ENCODE measurements at places on chromosomes 13 and 19.
A peak's percentile ranks its signal among the peaks of the same experiment; 100 is the strongest.

DNA sequence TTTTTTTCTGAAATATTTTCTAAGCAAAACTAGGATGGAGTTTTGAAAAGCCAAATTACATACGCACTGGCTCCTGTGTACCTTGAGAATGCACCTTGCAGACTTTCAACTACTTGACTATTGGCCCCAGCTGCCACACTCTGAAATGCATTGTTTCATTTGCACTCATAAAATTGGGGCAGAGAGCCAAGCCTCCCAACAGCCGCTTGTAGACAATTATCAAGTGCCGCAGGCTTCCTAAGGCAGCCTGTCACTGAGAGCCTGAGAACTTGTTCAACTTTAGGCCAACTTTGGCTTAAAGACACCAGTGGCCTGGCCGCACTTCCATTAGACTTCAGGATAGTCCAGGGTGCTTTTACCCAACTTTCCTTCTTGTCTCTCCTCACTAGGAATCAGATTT is 115.7 kb upstream of the STARD13 start:
- DNase-seq = no peak

DNA sequence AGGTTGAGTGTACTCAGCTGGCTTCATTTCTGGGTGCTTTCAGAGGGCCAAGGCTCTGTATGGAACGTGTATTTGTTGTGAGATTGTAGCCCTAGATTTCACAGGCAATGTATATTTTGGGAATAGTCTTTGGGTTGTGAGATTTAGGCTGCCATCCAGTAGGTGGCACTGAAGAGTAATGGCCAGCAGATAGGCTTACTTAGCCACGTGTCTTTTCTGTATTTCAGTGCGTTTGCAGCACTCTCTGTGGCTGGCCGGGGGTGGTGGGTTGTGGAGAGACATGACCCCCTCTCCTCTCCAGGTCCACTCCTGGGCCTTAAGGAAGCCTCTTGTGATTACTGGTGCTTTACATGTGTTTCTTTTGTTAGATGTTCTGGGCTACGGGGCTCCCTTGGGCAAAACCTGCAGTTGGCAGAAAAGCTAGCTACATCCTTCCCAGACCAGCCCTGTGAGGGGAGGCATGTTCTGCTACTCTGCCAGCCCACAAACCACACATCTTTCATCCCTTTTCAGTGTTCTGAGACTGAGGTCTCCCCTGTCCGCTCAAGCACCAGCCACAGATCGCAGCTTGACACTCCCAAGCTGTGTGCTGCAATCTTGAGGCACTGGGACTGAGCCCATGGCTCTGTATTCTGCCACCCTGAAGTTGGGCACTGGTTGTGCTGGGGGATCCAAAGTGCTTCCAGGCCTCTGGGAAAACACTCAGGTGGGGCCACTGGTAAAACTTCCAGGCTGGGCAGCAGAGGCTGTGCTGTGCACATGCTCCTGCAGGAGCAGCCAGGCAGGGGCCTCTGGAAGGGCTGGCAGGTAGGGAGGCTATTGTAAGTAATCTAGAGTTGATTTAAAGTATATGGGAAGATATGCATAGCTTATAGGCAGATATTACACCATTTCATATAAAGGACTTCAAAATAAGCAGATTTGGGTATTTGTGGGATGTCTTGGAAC is 1096.8 kb upstream of the PCDH20 start:
- peak; percentile 1 for DNase-seq

- DNase-seq = no peak
Observed at GRCh38 chr19:49347835-49348234, 12.6 kb downstream of the CD37 start.

GRCh38 chr13:77360032-77360685 is 33.3 kb upstream of the MYCBP2 start:
- no peak for DNase-seq

GRCh38 chr19:14472202-14472938 is 2.8 kb downstream of the PTGER1 start:
- peak; percentile 97 for DNase-seq

DNA sequence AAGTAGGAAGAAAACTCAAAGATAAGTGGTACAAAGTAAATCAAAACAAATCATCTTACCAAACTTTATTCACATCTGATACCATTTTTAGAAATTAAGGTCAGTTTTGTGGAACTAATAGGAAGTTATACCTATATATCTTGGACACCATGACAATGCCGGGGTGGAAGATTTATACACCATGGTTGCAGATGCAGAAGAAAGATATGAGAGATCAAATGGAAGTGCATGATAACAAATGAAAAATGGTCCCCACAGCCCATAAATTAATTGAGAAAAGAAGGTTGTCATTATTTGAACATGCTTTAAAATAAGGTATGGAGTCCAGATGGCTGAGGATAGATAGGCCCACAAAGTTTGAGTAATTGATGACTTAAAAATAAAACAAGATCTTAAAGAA is 276.8 kb downstream of the TSHZ3 start:
- DNase-seq = no peak

DNA sequence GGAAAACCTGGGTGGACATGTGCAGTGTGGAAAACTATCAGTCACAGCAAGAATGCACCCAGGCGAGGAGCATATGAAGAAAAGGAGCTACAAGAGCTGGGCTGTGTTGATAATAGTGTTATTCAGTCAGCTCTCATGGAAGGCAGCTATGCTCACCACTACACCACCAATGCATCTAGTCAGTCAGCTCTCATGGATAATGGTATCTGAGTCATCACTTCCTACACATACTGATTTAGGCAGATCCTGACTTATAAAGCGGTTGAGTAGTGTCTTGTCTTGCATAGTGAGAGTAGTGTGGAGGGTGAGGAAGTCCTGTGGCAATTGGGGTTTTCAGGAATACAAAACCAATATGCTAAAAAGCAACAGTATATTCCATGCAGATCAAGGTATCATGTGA is 9.1 kb upstream of the ZNF160 start:
- DNase-seq = no peak

DNA sequence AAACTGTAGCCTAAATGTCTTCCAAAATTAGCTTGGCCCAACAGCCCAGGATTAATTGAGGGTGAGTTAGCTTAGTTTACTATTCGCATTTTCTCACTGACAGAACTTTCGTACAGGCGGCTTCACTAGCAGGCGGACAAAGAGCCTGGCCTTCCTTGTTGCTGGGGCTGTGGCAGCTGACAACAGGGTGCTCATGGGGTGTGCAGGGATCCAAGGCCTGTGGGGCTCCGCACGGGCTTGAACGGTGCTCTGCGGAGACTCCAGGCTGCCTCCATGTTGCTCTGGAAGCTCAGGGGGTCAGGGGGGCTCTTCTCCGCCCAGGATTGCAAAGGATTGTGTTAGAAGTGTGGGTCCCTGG is 36.3 kb upstream of the DPRX start:
- no peak for DNase-seq

DNA sequence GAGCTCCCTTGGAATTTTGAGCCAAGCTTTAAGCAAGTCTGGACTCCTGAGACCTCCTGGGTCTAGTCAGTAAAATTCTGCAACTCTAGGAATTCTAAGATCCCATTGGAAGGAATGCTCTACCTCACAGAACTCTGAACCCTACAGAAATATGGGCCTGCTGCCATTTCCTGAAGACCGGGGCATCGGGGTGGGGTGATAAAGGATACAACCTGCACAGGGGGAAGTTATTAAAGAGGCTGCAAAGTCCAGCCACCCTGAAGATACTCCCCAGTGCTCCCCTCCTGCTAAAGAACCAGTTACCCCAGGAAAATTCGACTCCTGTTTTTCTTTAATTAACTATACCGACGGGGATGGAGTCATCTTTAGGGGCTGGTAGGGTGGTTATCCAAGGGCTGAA is 2.4 kb upstream of the PPP1R37 start:
- DNase-seq = no peak

DNA sequence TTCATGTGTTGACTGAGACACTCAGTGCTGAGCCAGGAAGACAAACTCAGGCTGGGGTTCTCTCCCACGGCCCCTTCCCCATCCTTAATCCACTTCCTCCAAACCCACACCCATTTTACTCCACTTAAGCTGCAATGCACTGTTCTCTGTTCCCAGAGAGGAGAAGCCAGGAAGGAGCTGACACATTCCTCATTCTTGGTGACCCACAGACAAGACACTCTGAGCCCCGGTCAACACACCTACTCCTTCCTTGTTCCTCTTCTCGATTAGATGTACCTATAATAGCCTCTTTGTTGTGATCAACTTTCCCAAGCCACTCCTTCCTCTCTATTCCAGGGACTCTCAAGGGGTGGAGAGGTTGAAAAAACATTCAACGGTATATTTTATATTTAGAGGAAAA is 47.1 kb downstream of the INSR start:
- DNase-seq = no peak

- no peak for DNase-seq
Observed at GRCh38 chr19:58252102-58252685, 23.5 kb downstream of the ZNF544 start.

DNA sequence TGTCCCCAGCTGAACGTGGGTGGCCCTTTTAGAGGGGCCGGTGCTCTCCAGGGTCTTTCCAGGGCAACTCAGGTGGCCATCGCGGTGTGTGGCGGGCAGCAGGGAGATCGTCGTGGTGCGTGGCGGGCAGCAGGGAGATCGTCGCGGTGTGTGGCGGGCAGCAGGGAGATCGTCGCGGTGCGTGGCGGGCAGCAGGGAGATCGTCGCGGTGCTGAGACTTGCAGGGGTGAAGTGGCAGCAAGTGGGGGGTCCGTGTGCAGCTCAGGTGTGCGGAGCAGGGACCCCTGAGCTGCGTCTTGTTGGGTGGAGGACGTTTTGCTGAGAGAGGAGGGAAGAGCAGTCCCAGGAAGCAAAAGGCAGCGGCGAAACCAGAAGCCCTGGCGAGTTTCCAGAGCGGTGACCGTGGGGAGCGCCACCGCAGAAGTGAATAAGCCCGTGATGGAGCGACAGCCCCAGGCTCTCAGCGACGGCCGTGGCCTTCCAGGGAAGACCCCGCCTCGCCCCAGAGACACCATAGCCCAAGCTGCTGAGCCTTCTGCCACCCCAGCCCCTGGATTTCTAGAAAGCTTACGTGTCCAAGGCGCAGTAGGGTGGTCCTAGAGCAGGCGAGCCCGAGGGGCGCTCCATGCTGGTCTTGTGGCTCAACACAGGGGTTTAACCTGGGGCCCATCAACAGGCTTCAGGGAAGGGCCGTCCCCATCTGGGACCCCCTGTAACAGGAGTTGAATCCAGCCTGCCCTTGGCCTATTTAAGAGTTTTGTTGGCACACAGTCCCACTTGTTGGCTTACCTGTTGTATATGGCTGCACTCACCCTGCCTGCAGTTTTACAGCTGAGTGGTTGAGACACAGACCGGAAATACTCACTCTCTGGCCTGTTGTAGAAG is 5.4 kb downstream of the NCLN start:
- no peak for DNase-seq

- no peak for DNase-seq
Observed at GRCh38 chr13:39016087-39016486, 21.8 kb downstream of the PROSER1 start.

GRCh38 chr13:80972857-80973478 is 632.0 kb upstream of the SPRY2 start:
- DNase-seq = no peak

DNA sequence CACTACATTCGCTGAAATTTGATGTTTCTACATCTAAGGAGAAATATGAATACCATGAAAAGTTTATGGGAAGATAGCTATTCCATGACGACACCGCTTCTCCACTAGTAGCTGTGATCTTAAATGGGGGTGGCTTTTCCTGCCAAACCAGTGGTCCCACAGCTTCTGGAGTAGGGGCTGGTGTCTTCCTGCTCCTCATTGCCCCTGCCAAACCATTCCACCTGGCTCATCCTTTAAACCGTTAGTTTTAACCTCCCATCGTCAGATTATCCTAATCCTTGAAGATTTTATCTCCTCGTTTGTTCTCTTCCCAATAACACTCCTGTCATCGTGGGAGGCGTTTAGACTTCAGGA is 568 bp upstream of the ZNF230 start:
- DNase-seq = no peak

- no peak for DNase-seq
Observed at GRCh38 chr19:5434970-5435641, 20.1 kb upstream of the ZNRF4 start.

GRCh38 chr19:18730885-18731513 is 47.5 kb downstream of the CRTC1 start:
- DNase-seq = no peak

DNA sequence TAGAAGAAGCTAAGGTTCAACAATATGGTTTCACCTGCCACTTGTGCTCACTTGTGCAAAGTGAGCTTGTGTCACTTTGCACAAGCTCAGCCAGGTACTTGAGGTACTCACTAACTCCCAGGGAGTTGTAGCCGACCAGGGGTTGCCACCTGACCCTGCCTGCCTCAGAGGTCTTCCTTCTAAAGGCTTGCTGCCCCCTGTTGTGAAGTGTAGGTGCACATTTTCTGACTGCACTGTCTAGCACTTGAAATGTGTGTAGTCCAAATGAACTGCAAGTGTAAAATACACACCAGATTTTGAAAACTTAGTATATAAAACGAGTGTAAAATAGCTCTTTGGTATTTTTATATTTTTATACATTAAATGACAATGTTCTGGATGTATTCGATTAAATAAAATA is 230.8 kb downstream of the DLEU7 start:
- DNase-seq = no peak

DNA sequence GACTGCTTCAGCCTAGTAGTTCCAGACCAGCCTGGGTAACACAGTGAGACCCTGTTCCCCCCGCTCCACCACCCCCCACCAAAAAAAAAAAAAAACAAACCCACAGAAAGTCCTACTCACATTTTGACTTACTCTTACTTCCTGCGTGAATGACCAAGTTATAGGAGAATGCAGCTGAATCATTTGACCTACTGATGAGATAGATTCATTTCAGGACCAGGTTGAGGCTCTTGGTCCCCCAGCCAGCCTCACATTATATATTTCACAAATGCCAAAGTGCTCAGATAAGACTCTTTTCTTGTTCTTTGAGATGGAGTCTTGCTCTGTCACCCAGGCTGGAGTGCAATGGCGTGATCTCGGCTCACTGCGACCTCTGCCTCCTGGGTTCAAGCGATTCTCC is 70.2 kb downstream of the KLF5 start:
- no peak for DNase-seq

Measured in GM19239 (cell line).